ENCODE measurements at places on chromosomes 1 and 21.

- DNase-seq = no peak
These were observed 59.8 kb upstream of the PLXNA2 start for GRCh38 chr1:208303743-208304712.

- DNase-seq = no peak
These were observed 87.6 kb upstream of the RUNX1 start for GRCh38 chr21:35136586-35137219.

DNA sequence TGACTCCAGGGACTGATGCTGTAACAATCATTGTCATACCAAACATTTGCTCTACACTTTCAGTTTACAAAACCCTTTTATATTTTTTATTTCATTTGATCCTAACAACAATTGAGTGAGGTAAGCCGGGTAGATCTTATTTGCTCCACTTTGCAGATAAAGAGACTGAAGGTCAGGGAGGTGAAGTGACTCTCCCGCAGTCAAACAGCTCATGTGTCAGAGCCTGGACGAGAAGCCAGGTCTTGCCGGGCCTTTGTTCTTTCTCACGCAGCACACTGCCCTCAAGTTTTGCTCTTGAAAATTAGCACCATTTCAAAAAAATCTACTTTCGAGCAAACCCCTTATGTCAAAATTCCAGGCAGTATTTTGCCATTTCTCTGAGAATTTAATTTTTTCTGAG, 65.2 kb downstream of the CD247 start:
- no peak for DNase-seq

DNA sequence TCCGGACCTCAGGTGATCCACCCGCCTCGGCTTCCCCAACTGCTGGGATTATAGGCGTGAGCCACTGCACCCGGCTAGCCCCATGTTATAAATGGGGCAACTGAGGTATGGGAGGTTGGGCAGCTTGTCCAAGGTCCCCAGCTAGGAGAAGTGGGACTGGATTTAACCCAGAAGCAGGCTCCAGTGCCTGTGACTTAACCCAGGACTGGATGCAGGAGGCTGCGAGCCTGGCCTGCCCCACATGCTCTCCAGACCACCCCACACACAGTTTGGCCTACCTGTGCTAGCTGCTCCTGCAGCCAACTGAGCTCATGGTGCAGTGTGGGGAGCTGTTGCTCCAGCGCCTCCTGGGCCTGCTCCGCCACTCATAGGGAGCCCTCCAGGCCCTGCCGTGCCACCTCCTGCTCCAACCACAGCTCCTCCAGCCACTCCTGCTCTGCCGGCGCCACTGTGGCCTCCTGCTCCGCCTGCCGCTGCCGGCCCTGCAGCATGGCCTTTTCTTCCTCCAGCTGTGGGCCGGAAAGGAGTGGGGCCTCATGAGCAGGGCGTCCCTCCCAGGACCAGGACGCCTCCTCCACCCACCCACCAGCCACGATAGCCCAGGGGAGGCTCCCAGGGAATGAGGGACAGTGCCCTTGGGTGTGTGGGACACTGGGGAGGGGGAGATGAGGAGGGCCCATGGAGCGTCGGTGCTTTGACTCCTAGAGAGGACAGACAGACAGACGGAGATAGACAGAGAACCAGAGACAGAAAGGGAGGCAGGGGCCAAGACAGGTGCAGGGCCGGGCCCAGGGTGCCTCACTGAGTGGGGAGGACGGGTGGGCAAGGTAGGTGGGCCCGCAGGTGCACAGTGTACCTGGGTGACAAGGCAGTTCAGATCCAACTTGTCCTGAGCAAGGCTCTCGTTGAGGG, 12.4 kb upstream of the NBPF1 start:
- DNase-seq = no peak

DNA sequence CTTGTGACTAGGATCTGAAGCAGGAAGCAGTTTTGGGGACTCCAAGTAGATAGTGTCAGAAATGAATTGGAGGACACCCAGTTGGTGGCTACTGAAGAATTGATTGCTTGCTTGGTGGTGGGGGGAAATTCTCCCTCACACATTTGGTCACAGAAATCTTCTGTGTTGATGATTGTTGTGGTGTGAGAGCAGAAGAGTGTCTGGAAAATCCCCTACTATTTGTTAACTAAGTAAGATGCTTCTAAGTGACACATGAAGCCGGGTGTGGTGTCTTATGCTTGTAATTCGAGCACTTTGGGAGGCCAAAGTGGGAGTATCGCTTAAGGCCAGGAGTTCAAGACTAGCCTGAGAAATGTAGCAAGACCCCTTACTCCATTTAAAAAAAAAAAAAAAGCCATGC, 22.5 kb upstream of the IPP start:
- no peak for DNase-seq

- DNase-seq = no peak
These were observed 19.8 kb downstream of the SPRTN start for GRCh38 chr1:231357831-231358354.

DNA sequence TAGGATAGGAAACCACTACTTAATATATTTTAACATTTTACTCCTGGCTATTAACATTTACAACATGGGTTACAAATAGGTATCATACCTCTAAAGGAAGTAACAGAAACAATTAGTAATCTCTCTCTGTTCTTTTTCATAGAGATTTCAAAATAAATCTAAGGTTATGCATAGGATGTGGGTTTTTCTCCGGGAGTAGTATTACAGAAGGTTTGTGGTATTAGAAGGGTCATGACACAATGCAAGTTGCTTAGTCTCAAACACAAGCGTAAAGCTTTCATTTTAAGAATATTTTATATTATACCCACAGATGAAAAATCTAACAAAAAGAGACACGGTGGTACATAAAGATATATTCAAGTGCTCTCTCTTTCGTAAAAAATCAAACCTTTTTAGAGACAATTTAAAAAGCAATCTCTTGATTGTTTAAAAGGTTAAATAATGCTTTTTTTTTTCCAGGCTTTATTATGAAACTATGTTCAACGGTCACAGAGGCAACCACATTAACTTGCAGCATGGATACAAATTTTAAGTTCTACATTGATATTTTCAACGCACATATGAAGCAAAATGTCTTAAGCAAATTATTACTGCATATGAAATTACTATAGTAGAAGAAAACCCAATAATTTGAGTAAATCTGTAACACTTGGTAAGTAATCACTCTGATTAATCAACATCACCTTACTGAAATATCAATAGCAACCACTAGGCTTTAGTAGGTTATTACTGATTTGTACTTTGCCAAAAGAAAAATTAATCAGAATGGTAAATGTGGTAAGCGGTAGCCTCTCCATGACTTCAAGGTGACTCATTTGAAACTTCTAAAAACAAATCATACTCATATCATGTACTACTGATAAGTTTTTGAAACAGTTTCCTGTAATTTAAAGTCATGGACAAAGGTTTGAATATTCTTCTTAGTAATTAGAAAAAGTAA, 97.4 kb upstream of the GFI1 start:
- no peak for DNase-seq

- no peak for DNase-seq
These were observed 25.2 kb upstream of the MAP3K7CL start for GRCh38 chr21:29105218-29105617.

DNA sequence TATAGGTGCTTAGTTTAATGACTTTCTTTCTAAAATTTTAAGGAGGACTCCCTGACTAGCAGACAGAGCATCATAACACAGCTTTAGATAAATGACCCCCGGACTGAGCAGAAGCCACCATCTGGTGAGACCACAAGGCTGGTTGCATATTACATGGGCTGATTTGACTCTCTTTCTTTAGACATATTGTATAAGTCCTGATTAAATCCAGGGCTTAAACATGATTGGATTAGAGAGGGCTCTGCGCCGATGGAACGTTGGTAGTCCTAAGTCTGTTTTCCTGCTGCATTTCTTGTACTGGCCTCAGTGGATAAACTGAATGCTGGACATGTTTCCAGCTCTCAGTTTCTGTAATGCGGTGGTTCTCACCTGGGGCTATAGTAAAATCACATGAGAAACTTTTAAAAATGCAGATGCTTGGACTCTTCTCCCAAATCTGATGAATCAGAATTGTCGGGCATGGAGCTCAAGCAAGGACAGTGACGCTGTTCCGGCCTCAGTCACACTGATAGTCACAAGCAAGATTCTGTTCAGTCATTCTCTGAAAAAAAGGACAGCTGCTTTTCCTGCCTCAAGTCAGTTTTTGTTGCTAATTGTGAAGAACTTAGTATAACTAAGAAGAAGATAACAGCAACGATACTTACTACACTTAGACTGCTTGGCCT, 16.6 kb downstream of the DDI2 start:
- DNase-seq = no peak

GRCh38 chr1:90640325-90640724, 76.8 kb downstream of the BARHL2 start:
- no peak for DNase-seq

GRCh38 chr1:20829531-20829930, 42.4 kb upstream of the HP1BP3 start:
- no peak for DNase-seq

- no peak for DNase-seq
These were observed 144.4 kb downstream of the PTBP2 start for GRCh38 chr1:96865731-96866685.

GRCh38 chr1:10378081-10378841, 20.6 kb upstream of the PGD start:
- DNase-seq = no peak

DNA sequence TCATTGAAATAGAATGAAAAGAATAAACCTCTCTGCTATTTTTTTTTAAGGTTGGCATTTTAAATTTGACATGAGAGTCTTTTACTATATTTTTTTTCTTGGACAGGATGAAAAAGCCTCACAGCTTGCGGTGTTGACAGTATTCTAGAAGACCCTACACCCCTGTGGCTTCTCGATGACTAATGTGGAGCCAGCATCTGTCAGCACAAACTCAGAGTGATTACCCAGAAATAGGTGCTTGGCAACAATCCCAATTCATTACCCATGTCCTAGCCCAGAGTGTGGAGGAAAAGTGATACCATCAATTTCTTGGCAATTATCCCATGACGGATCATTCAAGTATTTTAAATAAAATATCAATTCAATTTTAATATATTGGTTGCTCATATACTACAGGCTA, 186.8 kb upstream of the MAP1LC3C start:
- no peak for DNase-seq

DNA sequence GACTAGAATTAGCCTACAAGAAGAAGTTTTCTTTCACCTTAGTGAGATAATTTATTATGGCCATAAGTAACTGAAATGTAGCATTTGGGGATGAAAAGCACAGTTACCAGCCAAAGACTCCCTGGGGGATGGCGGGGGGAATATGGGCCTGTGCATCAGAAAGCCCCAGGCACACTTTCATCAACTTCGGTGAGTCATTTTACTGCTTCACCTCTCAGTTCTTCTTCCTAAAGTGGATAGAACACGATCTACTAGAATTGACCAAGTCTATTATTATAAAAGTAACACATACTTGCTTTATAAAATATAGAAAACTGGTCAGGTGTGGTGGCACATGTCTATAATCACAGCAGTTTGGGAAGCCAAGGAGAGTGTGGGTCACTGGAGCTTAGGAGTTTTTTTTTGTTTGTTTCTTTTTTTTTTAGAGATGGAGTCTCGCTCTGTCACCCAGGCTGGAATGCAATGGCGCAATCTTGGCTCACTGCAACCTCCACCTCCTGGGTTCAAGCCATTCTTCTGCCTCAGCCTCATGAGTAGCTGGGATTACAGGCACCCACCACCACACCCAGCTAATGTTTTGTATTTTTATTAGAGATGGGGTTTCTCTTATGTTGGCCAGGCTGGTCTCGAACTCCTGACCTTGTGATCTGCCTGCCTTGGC, 141.8 kb downstream of the ZZZ3 start:
- DNase-seq = no peak

GRCh38 chr1:225812488-225813213, 2.7 kb downstream of the EPHX1 start:
- DNase-seq = no peak

GRCh38 chr1:106608841-106609240, 447.6 kb upstream of the PRMT6 start:
- no peak for DNase-seq

DNA sequence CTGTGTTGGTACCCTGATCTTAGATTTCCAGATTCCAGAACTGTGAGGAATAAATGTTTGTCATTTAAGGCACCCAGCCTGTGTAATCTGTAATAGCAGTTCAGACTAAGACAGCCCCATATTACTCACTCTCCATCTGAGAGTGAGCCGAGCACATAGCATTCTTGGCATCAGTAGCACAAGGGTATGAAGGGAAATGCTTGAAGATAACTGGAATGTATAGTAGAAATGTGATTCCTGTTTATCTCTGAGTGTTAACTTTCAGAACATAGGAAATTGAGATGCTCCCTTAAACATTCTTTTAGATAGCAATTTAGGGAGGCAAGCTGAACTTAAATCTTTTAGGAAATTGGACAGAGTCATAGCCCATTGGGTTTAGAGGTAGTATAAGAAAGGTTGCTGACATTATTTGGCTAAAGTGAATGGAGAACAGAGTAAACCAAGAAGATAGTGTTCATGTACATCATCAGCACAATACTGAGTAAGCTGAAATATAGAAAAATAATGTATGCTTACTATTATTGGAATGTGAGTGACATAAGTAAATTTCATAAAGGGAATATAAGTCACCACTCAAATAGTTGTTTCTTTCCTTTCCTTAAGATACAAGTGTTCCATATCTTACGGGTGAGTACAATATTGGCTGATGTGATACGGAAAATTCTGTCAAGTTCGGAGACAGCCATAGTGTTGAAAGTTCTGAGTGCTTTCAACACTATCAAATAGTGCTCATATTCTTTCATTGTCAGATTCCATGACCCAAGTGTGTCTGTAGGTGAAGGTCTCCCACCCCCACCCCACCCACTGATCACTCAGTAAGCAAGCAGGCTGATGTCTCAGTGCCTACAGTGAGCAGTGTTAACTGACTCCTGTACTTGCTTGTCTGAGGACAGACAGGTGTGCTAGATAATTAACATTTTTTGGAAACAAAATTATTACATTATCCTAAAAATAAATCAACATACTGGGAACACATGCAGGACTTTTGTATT, 73.7 kb downstream of the LRRC8D start:
- no peak for DNase-seq

- no peak for DNase-seq
These were observed 124.2 kb upstream of the B3GALT2 start for GRCh38 chr1:193310564-193310963.

- no peak for DNase-seq
These were observed 3.5 kb downstream of the PABPC4 start for GRCh38 chr1:39573097-39573465.

DNA sequence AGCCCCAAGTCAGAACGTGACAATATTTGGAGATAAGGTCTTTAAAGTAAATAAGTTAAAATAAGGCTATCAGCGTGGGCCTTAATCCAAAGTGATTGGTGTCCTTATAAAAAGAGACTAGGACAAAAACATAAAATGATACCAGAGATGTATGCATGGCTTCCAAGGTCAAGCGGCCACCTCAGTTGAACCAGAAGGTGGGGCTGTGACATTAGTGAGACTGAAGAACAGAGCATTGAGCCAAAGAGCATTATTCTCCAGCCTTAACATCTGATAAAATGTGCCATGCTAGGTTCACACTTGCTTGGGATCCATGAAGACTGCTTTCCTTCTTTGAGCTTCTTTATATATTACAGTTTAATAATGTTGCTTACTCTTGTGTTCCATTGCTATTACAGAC, 554.6 kb downstream of the PLA2G4A start:
- DNase-seq = no peak

DNA sequence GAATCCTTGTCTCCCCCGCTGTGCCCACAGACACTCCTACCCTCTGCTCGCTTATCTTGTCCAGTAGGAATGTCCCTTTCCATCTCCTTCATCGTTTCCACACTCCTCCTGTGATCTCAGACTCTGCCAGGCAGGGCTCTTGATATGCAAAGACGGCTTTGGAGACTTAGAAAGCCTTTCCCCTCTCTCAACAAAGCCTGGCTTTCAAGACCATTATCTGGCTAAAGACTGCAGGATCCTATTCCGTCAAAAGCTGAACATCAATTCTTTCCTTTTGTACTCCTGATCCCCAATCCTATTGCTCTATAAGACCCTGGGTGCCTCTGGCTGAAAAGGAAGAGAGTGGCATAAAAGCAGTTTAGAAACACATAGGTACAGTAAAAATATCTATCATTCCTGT, 63.9 kb downstream of the SDC3 start:
- DNase-seq = no peak
